ENCODE measurements at places on chromosomes 7 and 10.

- no peak for DNase-seq
Measured at GRCh38 chr7:121079425-121080169, 91.1 kb downstream of the CPED1 start.

- no peak for DNase-seq
Measured at GRCh38 chr7:157428554-157428945, 91.7 kb downstream of the DNAJB6 start.

DNA sequence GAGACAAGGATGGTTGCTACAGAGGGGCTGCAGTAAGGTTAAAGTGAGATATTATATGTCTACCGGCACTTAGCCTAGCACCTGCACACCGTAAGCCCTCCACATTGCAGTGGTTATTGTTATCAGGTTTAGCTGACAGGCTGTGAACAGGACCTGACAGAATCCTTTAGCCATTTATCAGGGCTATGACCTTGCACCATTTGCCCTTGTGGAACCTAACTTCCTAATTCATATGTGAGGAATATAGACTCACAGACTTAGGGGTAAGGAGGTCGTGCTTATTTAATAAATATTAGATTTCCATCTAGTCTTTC lies 10.1 kb downstream of the NCOA4 start:
- no peak for DNase-seq

GRCh38 chr7:120927454-120928103 lies 23.0 kb upstream of the ING3 start:
- DNase-seq = no peak

- no peak for DNase-seq
Measured at GRCh38 chr7:157519798-157520244, 183.0 kb downstream of the DNAJB6 start.

DNA sequence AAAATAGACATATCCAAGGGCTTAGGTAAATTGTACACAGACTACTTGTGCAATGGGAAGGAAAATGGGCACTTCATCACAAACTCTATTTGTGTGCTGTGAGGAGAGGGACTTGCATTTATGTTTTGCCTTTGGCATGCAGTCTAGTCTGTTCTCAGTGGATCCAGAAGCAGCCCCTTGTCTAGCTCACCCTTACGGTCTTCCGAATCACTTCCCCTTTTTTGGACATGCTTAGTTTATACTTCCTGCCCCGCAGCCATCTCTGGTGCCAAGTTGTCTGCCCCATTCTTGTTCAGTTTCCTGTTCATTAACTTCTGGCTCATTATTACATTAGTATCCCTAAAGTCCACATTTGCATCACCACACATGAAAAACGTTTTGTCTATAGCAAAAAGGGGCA lies 161.6 kb downstream of the NRCAM start:
- no peak for DNase-seq

DNA sequence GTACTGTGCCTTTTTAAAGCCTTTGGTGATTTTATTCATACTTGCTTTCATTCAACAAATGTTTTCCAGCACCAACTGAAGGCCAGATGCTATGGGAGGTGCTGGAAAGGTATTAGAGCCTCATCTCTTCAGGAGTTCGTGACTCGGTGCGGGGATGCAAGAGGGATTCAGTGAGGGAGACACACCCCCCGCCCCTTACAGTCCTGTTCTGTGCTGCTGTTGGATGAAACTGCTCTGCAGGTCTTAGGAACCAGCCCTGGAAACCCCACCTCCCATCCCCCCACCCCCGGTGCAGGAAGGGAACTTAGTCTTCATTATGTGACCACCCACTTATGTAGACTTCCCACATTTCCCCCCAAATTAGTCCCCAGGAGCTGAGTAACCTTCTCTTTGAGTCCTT lies 110.4 kb downstream of the INSYN2A start:
- no peak for DNase-seq

Data from NCI-H2081 (cell line).